ENCODE measurements at places on chromosomes 12 and 14. TPM values are rescaled to one million over a fixed set of nuclear protein-coding genes. Genes with fewer than 3 reads are reported as not detected.

Gene NEMF
- 20.9 TPM for polyA plus RNA-seq

Gene OR6C3
- polyA plus RNA-seq: not detected

Gene KIF5A
- polyA plus RNA-seq: 0.18 TPM

Gene TPPP2
- 1.3 TPM for polyA plus RNA-seq

Gene CDK4
- polyA plus RNA-seq: 52.8 TPM

Gene GRIP1
- polyA plus RNA-seq: 0.05 TPM

Gene TMEM229B
- 0.52 TPM for polyA plus RNA-seq

Gene FAM186B
- polyA plus RNA-seq: 0.23 TPM

Gene SERPINA1
- polyA plus RNA-seq: 2.8 TPM

Gene IFI27L2
- polyA plus RNA-seq: 12.2 TPM

Gene MYF6
- polyA plus RNA-seq: 66.7 TPM

Gene ISM2
- 0.04 TPM for polyA plus RNA-seq

Measured in psoas muscle (tissue), 8 donors.